NCI-H187 treated with DMSO at 0.1 percent for 48 hours (cell line): ENCODE measurements at places on chromosomes 4 and X.

GRCh38 chrX:19750028-19750782, 137.2 kb downstream of the SH3KBP1 start:
- no peak for DNase-seq

DNA sequence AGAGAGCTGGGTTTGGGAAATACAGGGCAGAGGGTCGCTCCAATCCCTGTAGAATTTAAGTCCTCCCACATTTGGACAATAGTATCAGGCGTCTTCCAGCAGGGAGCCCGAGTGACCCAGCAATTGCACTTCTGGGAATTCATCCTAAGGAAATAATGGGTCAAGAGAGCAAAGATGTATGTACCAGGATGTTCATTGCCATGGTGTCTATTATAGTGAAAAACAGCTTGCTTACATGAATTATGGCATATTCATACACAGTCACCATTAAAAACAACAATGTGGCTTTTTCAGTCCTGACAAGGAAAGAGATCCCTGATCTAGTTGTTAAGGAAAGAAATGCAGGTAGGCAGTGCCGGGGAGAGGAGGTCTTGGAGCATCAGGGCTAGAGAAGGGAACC, 167.7 kb downstream of the PJA1 start:
- no peak for DNase-seq

DNA sequence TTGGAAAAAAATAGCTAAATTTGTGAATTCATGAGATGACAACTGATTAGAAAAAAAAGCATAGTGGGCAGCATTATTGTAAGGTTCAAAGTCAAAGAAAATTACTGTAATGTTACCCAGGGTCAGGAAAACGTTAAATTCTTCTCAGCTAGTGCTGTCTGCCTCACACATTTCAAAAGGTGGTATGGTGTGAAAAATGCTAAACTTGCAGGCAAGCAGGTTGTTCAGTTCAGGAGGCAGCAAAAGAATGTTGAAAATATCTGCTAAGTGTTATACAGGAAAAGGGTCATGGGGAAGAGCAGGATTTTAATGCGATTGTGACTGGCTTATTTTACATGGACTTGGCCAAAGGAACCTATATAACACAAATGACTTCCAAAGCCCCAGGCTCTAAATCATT, 232.5 kb upstream of the NDST3 start:
- DNase-seq = no peak

DNA sequence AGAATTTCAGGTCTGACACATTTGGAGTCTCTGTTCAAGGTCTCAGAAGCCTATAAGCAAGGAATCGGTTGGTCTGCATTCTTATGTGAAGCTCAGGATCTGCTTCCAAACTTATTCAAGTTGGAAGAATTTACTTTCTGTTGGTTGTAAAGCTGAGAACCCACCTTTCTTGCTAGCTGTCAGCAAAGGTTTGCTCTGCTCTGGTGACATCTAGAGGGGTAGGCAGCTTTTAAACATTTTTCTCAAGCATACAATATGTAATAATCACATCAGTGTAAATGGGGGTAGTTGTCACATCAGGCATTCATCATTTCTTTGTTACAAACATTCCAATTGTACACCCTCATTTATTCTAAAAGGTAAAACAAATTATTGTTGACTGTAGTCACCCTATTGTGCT, 935.2 kb downstream of the TRAM1L1 start:
- no peak for DNase-seq
